ENCODE measurements at places on chromosomes 2 and 18.

DNA sequence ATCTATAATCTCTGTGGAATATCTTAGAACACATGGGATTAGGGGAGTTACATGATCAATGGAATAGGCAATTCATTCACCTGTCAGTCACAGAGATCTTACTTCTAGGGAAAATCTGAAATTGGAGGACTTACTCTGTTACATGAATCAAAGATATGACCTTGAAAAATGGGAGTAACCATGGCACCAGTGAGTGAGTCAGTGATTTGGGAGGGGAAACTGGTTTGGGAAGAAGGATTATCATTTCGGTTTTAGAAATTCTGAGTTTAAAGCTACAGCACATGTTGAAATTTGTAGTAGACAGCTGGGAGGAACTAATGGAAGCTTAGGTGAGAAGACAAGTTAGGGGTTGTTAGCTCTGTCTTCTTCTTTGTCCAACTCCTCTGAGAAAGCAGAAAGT, 153.7 kb downstream of the CAMKMT start:
- no peak for DNase-seq

GRCh38 chr2:177080746-177081284, 131.8 kb upstream of the HNRNPA3 start:
- DNase-seq, result no peak

DNA sequence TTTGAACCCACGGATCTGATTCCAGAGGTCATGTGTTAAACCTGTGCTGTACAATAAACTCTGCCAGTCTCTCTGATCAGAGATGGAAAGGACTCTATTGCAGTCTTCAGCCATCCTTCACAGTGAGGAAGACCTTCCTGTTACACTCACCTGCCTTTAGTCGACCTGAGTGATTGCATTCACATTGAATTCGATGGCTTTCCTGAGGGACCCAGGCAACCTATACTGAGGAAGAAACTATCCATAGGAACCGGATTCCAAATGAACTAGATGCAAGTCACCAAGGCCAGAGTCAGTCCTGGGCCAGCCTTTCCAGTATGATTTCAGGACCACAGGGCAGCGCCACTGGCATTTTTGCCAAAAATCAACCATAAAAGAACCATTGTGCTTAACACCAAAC, 56.8 kb downstream of the PKDCC start:
- DNase-seq, result no peak

DNA sequence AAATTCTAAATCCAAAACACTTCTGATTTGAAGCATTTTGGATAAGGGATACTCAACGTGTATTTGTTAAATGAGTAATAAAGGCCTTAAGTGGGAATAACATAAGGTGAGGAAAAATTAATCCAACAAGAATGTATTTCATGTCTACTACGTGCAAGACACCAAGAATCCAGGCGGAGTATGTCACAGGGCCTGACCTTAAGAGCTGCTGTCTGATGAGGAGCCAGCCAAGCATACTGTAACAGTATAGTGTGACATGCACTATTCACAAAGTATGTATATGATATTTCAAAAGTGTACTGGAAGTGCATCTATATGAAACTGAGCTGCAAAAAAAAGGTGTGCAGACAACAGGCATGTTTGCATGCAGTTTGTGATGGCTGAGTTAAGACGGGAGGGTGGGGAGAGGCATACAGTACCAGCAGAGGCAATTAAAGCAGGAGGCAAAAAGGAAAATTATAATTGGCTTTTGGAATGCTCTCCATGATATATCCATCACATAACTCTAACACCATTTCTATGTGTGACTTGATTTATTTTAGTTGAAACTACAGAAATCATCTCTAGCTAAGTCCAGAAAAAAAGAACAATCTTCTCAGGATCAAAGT, 18.2 kb downstream of the IWS1 start:
- no peak for DNase-seq

DNA sequence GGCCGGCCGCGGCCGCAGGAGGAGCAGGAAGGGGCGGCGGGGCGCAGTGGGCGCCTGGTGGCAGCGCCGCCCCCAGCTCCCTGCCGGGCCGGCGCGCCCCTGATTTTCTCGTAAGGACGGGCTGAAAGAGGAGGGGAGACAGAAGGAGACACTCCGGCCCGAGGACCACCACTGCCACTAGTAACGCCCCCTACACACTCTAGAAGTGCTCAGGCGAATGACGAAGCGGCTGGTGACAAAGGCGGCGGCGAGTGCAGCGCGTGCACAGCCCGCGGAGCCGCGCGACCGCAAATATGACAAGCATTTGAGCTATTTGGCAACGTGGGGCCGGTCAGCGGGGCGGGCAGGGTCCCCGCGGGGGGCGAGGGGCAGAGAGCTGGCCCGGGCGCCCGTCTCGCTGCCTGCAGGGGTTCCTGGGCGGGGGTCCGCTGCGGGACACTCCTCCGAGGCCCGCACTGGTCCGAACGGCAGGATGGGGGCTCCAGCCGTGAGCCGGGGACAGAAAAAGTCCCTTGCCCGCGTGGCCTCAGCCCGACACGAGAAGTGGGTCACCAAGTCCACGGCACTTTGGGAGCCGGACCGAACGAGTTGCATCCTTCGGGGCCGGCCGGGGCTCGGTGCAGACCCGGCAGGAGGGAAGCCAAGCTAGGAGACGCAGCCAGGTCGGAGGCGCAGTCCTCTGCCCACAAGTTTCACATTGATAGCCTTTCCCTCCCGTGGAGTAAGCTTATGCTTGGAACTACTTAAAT, 524 bp upstream of the SERTAD2 start:
- DNase-seq, result no peak

- DNase-seq, result no peak
These were observed 23.9 kb upstream of the ALLC start for GRCh38 chr2:3633982-3634595.

GRCh38 chr18:79819064-79819967, 21.6 kb downstream of the KCNG2 start:
- no peak for DNase-seq

- DNase-seq, result no peak
These were observed 10.5 kb downstream of the COPS8 start for GRCh38 chr2:237096201-237096600.

- no peak for DNase-seq
These were observed 75.8 kb downstream of the USP40 start for GRCh38 chr2:233490831-233491230.

DNA sequence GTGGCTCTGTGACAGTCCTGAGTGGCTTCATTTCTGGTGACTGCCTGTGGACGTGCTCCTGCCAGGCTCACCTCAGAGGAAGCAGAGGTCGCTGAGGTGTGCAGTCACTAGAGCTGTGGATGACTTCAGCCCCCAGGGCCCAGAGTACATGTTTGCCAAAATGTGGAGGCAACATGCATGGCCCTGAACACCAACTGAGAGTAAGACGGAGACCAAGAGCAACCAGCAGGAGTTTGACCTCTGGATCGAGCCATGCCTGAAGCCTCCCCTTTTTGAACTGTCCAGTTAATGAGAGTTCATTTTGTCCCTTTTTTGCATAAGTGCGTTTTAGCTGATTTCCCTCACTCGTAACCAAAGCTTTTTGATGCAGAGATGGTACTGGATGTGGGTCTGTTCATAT, 184.9 kb downstream of the RTP5 start:
- DNase-seq, result no peak

DNA sequence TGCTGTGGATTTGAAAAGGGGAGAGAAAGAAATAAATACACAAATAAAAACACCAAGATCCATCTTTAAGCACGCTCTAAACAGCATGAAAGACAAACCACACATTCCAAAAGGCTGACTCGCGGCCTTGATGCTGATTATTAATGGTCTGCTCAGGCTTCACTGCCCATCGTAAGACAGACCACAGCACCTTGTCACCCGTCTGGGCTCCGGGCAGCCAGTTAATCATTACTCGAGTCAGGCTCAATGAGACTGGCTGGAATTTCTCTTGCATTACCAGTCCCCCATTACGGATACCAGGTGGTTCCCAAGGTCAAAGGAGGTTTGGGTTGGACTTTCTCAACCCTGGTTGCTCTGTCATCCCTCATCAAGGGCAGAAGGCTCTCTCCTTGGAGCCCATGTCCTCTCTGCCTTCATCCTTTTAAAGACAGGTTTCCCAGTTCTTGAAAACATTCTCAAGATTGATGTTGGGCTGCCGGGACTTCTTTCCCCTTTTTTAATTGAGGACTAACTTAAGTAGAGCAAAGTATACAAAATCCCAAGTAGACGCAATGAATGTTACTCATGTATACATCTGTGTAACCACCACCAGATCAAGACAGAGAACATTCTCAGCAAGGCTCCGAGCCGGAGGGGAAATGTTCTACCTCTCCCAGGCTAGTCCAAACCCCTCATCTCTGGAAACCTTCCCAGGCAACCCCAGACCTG, 8.1 kb downstream of the SMAD7 start:
- DNase-seq, result no peak

DNA sequence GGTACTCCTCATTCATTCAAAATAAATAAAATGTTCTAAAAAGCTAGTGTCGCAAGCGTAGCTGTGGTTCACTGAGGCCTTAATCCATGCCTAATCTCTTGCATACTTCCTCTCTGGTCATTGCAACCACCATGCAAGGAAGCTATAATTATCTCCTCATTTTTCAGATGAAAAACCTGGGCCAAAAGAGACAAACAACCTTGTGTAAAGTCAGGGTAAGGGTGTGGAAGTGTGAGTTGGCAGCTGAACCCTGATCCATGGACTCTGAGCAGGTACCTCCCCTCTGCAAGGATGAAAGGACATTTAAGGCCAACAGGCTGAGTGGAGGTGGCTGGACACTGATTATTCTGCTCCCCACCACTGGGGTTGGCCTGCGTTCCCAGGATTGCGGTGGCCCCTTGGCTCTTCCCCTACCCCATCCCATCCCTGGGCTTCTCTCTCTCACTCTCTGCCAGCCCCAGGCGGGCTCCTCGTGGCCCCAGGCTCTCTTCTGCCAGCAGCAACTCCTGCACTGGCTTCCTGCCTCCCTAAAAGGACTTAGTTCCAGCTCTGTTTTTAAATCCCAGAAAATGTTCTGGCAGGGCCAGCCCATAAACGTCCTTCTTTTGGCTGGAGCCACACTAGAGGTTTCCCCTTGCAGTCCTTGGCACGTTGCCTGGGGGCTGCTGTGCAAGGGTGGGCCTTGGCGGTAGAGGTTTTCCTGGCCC, 72.0 kb upstream of the AFF3 start:
- DNase-seq, result no peak

DNA sequence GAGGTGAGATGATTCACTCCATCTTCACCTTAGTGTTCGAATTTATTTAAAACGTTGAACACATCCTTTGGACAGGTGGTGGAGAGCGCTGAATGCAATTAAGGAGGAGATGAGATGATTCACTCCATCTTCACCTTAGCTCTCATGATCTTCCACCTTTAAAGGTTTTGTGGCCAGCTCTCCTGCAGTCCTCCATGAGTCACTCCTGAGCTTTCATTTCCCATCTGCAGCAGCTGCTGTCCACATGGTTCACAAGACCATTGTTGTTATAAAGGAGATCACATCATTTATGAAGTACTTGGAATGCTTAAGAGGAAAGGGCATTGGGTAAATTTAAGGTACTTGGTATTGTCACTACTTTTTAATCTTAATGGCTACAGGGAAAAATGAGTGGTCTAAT, 298.5 kb downstream of the PAX3 start:
- no peak for DNase-seq

GRCh38 chr2:50875561-50875960, 156.4 kb downstream of the NRXN1 start:
- DNase-seq, result no peak

DNA sequence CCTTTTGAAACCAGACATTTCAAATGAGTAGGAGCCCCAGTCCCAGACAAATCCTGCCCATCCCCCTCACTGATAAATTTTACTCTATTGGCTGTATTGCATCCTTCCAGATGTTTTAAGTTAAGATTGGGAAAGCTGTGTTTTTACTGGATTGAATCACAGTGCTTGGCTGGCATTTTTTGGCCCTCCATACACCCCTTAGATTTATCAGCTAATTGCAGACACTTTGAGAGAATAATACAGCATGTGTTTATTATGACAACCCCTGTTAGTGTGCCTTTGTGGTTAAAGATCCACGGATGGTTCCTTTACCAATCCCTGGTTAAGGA, 74.9 kb downstream of the ANTXR1 start:
- no peak for DNase-seq

DNA sequence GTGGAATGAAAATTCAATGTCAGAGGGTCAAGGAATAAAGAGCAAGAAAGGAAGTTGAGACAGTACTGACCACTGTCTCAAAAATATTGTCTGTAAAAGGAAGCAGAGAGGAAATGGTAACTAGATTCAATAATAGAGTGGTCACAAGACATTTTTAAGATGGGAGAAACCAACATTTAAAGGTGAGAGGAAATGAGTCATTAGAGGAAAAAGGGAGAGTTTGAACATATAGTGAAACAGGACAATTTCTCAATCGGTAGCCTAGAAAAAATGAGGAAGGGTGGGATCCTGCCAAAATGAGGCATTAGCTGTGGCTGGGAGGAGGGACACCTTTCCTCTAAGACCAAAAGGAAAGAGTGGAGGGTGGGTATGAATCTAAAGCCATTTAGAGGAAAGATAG, 288.5 kb downstream of the SP3 start:
- no peak for DNase-seq

DNA sequence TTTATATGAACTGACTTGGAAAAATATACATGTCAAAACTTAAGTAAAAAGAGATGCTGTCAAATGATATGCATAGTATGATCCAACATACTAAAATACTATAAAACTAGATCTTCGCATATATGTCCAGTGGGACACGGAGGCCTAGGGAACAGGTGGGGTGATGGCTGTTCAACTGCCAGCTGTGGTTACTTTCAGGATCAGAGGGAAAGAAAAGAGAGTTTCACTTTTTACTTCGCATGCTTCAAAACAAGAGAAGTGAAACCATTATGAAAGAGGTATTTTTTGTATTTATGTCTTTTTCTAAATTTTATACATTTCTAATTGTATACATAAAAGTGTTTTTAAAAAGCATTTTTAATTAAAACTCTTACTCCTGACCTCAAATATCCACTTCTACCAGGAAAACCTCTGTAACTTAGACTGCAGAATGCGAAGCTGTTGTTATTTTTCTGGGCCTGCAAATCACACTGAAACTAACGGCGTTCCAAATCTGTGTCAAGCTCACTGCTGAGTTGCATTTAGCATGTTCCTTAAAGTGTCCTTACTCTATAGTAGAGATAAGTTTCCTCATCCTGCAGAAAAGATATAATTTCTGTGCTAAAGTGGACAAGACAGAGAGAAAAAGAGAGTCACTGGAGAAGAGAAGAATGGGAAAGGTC, 97.8 kb upstream of the SLC35G4 start:
- DNase-seq, result no peak

GRCh38 chr2:21860907-21861306, 737.1 kb downstream of the TDRD15 start:
- no peak for DNase-seq

DNA sequence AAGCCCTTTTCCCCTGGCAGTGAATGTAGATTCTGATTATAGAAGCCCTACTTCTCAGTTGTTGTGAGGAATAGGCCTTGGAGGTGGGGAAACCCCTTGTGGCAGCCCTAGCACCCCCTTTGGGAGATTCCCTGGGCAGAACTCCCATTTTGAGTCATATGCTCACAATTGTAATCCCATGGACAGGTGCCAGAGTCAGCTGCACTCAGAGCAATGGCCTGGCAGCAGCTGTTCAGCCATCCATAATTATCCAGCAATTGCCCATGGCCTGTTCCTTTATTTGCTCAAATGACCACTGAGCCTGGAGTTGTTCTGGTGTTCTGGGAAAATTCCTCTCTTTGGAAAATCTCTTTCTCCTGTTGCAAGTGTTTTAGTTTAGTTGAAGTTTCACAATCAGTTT, 71.7 kb downstream of the PTRHD1 start:
- peak; percentile 40 for DNase-seq
